ENCODE measurements at places on chromosomes 7 and 10.

GRCh38 chr7:86790383-86790782 lies 146.7 kb downstream of the GRM3 start:
- DNase-seq: no peak

DNA sequence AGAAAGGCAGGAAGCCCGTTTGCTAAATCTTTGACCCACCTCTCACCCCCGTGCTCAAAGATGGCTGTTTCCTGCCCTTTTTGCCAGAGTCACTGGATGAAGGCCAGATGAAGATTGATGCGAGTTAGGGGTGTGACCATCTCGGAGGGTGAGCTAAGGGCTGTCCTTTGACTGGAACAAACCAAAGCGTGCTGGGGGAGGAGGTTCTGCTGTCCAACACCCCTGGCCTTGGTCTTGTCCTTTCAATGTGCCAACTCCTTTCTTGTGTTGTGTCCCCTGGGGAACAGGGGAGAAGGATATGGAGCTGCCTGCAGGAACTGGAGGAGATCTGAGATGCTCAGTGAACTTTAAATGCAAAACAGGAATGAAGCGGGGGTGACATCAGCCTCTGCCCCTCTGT lies 90.3 kb upstream of the ADAM12 start:
- no peak for DNase-seq

- DNase-seq: no peak
Measured at GRCh38 chr10:16843252-16843870, 26.1 kb upstream of the RSU1 start.

GRCh38 chr7:24924375-24924774 lies 55.6 kb downstream of the OSBPL3 start:
- no peak for DNase-seq

DNA sequence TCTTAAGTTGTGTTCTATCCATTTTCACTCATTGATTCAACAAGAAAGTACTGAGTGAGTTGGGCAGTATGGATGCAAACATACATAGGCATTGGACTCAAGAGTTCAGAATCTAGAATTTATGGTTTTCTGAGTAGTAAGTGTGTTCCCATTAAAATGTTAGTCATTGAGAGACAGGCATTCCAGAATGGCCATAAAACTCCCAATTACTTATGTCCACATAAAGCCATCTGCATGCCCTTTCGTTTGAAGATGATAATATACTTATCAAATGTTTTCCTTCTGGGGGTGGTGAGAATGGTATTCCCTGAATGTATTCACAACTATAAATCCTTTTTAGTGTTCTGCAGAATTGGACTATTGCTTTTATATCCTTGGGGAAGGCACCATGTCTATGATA lies 131.6 kb downstream of the CD36 start:
- DNase-seq: no peak

GRCh38 chr7:964401-965231 lies 10.1 kb upstream of the ADAP1 start:
- peak; percentile 52 for DNase-seq

DNA sequence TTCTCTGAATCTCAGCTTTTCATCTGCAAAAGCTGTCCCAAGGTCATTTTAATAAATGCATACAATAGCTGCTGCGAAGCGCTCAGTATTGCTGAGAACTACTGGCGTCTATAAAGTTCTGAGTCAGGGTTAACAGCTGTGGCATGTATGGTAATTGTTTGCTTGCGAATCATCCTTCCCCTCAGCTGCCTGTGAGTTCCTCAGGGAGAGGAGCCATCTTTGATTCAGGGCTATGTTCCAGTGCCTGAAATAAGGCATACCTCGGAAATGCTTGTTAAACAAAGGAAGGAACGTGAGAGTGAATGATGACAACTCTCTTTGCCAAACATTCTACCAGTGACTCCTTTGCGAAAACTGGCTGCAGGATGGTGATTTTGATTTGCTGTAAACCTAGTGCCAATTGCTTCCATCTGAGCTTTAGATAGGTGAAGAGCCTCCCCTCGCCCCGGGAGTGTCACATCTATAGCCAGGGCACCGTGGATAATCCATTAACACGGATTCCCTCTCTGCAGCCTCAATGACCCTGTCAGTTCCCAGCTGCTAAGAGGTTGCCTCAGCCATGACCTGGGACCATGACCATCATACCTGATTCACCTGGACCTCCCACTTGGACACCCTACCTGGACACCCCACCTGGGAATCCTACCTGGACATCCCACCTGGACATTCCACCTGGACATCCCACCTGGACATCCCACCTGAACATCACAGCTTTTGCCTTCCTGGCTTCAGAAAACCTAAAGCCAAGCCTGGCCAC lies 39.6 kb downstream of the GPRIN2 start:
- DNase-seq: peak; percentile 59

- DNase-seq: no peak
Measured at GRCh38 chr10:73645251-73645650, 4.0 kb upstream of the MYOZ1 start.

- DNase-seq: no peak
Measured at GRCh38 chr10:42767906-42768305, 14.7 kb upstream of the BMS1 start.

GRCh38 chr7:38393874-38394273 lies 120.4 kb upstream of the TARP start:
- DNase-seq: no peak

DNA sequence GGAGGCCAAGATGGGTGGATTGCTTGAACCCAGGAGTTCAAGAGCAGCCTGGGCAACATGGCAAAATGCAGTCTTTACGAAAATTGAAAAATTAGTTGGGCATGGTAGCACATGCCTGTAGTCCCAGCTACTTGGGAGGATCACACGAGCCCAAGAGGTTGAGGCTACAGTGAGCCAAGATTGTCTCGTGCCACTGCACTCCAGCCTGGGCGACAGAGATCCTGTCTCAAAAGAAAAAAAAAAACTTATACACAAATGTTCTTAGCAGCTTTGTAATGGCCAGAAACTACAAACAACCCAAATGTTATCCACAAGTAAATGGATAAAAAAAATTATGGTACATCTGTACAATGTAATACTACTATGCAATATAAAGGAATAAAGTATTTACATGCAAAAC lies 12.6 kb downstream of the NT5C2 start:
- no peak for DNase-seq
